IMR-90 (cell line): ENCODE measurements at places on chromosomes 1 and 21. TPM values are rescaled to one million over a fixed set of nuclear protein-coding genes. Genes with fewer than 3 reads are reported as not detected.
A peak's percentile ranks its signal among the peaks of the same experiment; 100 is the strongest.

- DNase-seq: no peak
Measured at GRCh38 chr1:176022574-176022973, 184.5 kb downstream of the COP1 start.

GRCh38 chr1:86788300-86789206 lies 84.2 kb downstream of the SH3GLB1 start:
- DNase-seq: peak; percentile 86

GRCh38 chr1:229368347-229368746 lies 25.5 kb upstream of the CCSAP start:
- no peak for DNase-seq

RCSD1 gene
- not detected in 2 replicates for total RNA-seq

DNA sequence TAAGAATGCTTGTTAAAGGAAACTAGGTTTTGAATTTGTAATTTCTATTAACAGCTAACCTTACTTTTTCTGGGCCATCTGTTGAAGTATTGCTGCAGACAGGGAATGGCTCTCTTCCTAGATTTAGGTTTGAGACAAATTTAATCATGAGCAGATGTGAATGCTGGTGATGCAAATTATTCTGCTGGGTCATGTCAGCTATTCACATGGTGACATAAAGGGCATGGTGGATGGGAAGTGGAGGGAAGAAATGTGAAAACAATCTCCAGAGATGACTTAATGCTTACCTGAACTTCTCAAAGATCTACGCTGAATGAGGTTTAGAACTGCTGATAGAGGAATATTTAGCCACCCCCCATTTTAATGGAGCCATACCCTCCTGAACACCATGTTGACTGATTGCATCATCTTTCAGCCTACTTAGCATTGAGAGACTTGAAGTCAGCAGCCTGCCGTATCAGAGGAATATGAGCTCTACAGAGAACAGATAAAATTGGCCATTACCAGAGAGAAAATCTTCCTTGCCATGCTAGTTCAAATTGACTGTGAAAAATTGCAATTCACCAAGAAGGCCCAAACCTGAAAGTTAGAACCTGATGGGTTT lies 138.8 kb downstream of the HHAT start:
- peak; percentile 1 for DNase-seq

PTGS2 gene
- 4.8 and 6.9 TPM in 2 replicates for total RNA-seq
